BE2C (cell line): ENCODE measurements at places on chromosomes 5 and 9.
A peak's percentile ranks its signal among the peaks of the same experiment; 100 is the strongest.

DNA sequence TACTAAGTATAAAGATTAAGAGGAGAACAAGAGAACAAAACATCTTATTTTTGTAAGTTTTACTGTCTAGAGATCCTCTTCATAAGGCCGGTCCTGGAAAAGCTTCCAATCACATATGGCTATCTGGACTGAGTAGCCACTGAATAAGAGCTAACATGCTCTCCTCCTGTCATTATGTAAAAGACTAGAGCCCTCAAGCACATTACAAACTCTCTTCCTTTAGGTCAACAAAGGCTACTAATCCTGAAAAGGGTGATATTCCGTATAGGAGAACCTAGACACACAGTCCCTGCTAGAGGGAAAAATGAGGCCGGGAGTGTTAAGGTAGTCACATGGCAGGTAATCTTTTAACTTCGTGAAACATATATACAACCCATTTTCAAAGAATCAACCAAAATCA is 665.6 kb downstream of the EFNA5 start:
- no peak for DNase-seq

- no peak for DNase-seq
These were observed 28.9 kb upstream of the SERINC5 start for GRCh38 chr5:80284720-80285119.

GRCh38 chr5:16776611-16777251 is 159.4 kb downstream of the MYO10 start:
- DNase-seq = peak; percentile 56

DNA sequence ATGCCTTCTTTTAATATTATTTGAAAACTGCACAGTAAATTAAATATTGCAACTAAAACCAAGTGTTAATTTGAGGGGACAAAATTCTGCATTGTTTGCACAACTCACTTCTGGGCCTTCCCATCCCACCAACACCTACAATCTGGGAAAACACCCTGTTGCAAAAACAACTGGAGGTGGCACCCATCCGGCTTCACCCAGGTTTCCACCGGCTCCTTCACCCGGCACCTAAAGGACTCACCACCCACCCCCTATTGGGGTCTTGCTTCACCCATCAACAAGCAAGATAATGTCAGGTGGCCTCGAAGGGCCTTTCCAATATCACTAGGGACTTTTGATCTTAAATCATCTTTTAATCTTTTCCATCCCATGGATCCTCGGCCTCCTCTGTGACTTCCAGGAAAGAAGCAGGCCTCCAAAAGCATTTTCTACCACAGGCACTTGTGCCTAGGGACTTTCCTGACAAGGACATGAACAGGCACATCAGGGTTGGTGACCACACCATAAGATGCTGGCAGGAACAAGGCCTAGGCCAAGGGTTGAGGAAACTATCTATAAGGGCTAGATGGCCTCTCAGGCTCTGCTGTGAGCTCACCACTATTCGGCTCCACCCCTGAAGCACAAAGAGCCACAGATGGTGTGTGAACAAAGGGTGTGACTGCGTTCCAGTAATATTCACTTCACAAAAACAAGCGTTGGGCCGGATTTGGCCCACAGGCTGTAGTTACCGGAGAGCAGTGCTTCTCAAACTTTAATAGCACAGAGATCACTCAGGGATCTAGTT is 205.1 kb downstream of the AUH start:
- no peak for DNase-seq

DNA sequence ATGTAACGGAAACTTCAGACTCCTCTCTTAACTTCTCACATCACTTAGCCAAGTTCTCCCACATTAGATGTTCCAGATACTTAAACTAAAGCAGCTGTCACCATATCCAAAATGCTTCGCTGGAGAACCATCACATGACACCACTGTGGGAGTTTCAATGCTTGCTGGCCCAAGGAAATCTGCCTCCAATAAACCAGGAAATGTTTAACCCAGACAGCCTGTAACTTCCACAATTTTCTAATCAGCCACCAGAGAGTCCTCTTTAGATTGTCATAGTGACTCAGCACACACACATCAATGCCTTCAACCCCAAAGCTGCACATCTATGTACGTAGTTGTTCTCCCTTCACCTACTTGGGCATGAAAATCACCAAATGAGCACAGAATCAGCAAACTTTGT is 118.7 kb downstream of the LPAR1 start:
- no peak for DNase-seq

GRCh38 chr5:175214152-175214551 is 229.8 kb downstream of the DRD1 start:
- no peak for DNase-seq

DNA sequence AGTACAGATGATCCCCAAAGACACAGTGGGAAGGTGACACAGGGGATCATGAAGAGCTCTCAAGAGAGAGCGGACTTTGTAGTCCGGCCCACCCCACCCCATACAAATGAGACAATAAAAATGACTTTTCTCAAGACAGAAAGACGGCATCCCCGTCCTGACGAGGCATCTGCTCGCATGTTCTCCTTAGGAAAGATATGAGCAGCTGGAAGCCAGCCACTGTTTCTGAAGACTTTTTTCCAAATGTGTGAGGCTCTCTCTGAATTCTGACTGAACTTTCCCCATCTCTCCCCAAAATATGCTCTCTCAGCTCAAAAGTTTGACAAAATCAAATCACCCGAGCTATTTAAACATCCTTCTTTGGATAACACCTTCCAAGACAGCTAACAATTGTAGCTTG is 105.2 kb downstream of the RFK start:
- DNase-seq = no peak

- DNase-seq = no peak
These were observed 267.5 kb downstream of the ZSWIM6 start for GRCh38 chr5:61599370-61600122.

GRCh38 chr5:6084376-6084775 is 294.0 kb downstream of the MED10 start:
- no peak for DNase-seq

GRCh38 chr5:118405650-118406061 is 582.7 kb downstream of the DTWD2 start:
- peak; percentile 18 for DNase-seq

- DNase-seq = no peak
These were observed 8.7 kb downstream of the STK10 start for GRCh38 chr5:172178991-172179989.

GRCh38 chr9:7287986-7288385 is 511.6 kb downstream of the DMAC1 start:
- no peak for DNase-seq

DNA sequence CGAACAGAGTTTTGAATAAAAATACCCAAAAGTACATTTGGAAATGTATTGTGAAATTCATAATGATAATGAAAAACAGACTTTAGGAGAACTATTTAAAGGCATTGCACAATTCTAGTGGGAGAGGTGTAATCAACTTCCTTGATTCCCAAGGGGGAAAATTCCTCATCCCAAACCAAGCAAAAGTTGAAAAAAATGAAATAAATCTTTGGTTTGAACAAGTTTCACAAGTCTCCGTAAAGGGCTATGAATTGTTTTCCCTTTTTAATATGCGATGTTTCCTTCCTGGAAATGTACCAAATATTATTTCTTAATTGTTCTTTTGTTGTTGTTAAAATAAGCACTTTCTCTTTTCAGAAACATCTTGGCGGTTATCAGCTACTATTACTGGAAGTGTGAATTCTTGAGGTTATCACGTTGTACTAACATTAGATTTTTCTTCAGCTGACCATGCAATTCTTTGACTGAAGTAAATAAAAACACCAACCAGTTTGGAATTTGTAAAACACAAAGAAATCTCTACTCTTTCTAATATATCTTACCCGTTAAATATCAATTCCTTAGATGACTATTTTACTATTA is 59.3 kb downstream of the SVEP1 start:
- DNase-seq = no peak

DNA sequence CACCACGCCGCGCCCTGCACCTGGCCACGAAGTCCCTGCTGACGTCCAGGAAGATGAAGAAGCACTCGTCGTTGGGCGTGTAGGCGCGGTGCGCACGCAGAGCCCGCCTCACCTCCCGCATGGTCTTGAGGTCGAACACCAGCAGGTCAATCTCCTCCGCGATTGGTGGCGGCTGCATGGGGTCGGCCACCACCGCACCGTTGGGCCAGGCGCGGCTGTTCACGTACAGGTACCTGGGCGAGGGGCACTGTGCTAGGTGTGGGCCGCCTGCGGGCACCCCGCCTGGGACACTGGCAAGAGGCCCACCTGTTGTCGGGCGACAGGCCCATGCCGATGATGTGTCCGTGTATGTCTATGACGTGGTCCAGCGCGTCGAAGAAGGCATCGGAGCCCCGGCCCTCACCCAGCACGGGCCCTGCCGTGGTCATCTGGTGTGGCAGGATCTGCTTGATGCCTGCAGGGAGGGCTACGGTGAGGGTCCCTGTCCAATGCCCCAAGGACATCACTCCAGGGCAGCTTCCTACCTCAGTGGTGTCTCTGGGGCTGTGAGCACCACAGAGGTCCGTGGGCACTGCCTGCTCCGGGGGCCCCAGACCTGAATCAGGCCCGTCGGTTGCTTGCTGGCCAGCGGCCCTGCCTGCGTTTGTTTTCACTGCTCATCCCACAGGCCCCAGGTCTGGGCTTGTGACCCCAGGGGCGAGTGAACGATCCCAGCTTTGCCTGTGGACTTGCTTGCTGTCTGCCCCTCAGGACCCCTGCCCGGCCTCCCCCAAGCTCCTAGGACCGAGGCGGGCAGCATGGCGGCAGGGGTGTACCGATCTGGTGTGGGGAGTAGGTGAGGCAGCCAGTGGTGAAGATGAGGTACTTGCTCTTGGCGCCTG is 3.1 kb downstream of the FBXW5 start:
- DNase-seq = peak; percentile 15

DNA sequence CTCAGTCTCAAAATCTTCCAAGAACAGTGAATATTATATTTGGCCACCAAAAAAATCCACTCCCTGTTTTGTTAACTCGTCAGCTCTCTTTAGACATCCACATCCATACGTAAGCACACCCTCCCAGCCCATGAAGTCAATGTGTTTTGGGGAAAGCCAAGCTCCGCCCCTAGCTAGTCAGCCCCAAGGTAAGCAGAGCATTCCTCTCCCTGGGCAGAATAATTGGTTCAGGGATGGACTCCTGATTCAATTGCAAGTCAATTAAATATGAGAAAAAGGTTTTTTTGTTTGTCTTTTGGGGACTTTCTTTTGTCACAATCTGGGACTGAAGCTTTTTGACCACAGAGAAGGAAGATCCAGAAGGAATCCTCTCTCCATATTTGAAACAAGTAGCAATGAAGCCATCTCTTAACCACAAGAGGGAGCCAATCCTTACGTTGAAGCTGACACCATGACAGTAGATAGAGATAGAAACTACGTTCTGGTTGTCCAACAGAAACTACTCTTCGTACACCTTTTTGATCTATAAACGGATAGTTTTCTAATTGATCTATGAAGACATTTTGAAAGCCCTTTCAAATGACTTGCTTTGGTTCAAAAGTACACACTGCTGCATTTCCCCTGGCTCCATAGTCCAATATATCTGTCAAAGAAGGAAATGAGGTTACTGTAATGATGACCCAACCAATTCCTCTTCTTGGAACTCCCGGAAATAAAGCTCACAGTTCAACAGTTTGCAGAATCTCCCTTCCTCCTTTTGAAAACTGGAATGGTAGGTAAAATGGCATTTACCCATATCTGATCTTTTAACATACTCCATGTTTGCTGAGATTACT is 166.4 kb downstream of the TLE1 start:
- peak; percentile 23 for DNase-seq

- DNase-seq = no peak
These were observed 281.1 kb upstream of the MAP3K1 start for GRCh38 chr5:56534102-56534829.

GRCh38 chr5:75368391-75368790 is 31.4 kb downstream of the HMGCR start:
- no peak for DNase-seq

GRCh38 chr5:168002116-168002515 is 289.3 kb upstream of the WWC1 start:
- DNase-seq = no peak

- DNase-seq = no peak
These were observed 601 bp downstream of the FBXO38 start for GRCh38 chr5:148384380-148384737.

- DNase-seq = no peak
These were observed 88.8 kb downstream of the RGS7BP start for GRCh38 chr5:64594601-64595000.

DNA sequence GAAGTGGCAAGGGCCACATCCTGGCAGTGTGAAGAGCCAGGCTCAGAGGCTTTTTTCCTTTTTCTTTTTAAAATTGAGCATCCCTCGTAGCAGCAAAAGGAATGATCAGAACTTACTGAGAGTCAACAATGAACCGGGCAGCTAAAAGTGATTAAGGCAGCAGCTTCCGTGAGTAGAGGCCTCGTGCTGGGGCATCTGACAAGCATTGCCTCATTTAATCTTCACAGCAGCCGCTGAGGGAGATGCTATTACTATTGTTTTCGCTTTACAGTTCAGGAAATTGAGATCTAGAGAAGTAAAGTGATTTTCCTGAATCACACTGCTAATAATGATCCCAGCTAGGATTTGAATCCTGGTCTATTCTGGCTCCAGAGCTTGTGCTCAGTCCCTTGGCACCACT is 30.7 kb upstream of the PTGS1 start:
- DNase-seq = no peak

DNA sequence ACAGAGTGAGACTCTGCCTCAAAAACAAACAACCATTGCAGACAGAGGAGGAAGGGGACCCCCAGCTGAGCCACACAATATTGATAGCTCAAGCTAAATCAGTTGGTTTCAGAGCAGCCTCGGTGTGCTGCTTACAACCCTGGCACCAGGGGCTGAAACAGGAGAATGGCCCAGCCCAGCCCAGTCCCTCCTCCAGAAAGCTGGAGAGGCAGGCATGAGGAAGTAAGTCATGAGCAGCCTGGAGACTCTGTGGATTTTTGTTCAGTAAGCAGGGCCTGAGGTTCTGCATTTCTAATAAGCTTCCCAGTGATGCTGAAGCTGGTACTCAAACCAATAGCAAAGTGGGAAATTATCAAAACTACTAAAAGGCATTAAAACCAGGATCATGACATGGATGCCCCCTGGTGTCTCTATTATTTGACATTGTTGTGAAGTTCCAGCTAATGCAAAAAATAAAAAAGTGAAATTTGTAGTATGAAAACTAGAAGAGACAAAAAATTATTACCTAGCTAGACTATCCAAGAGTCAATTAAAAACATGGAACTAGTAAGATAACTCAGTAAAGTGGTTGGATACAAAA is 14.2 kb downstream of the PRRT1B start:
- no peak for DNase-seq

GRCh38 chr5:111494355-111494999 is 17.9 kb downstream of the STARD4 start:
- no peak for DNase-seq

- DNase-seq = no peak
These were observed 137.0 kb downstream of the ADAMTSL1 start for GRCh38 chr9:18610956-18611355.

DNA sequence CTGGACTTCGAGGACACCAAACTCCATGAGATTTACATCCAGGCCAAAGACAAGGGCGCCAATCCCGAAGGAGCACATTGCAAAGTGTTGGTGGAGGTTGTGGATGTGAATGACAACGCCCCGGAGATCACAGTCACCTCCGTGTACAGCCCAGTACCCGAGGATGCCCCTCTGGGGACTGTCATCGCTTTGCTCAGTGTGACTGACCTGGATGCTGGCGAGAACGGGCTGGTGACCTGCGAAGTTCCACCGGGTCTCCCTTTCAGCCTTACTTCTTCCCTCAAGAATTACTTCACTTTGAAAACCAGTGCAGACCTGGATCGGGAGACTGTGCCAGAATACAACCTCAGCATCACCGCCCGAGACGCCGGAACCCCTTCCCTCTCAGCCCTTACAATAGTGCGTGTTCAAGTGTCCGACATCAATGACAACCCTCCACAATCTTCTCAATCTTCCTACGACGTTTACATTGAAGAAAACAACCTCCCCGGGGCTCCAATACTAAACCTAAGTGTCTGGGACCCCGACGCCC is 1.3 kb downstream of the PCDHGC3 start:
- no peak for DNase-seq
